Stimulated activated CD4-positive, alpha-beta T cell treated with anti-CD3 and anti-CD28 coated beads, TNF-alpha, amount 100 ng/mL, for 1 hour (primary cell): ENCODE measurements at places on chromosomes 6 and 20.

- DNase-seq = no peak
Measured at GRCh38 chr6:65155083-65155482, 551.9 kb downstream of the EYS start.

- DNase-seq = no peak
Measured at GRCh38 chr20:63363013-63363957, 2.1 kb upstream of the CHRNA4 start.

GRCh38 chr6:165606740-165607008 is 56.4 kb downstream of the PDE10A start:
- no peak for DNase-seq

GRCh38 chr6:125831659-125832058 is 40.9 kb downstream of the NCOA7 start:
- DNase-seq = no peak

GRCh38 chr20:48042628-48043027 is 257.3 kb upstream of the SULF2 start:
- DNase-seq = no peak

DNA sequence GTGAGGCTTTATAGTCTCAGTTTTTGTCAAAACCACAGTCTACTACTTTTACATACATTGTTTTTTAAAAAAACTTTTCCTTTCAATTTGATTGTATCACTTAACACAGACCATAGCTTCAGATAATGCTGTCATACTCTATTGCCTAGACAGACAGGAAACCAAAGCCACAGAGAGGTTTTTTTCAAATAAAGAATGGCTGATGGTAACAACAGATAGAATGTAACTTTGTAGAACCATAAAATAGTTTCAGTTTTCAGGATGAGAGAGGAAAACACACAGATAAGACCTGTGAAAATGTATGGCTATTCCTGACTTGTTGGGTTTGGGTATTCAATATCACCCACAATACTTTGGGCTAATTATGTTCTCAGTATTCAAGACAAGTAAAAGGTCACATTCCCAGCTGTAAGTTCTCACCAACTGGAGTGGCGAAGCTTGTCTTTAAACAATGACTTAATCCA is 94.0 kb downstream of the ADGRG6 start:
- DNase-seq = no peak

DNA sequence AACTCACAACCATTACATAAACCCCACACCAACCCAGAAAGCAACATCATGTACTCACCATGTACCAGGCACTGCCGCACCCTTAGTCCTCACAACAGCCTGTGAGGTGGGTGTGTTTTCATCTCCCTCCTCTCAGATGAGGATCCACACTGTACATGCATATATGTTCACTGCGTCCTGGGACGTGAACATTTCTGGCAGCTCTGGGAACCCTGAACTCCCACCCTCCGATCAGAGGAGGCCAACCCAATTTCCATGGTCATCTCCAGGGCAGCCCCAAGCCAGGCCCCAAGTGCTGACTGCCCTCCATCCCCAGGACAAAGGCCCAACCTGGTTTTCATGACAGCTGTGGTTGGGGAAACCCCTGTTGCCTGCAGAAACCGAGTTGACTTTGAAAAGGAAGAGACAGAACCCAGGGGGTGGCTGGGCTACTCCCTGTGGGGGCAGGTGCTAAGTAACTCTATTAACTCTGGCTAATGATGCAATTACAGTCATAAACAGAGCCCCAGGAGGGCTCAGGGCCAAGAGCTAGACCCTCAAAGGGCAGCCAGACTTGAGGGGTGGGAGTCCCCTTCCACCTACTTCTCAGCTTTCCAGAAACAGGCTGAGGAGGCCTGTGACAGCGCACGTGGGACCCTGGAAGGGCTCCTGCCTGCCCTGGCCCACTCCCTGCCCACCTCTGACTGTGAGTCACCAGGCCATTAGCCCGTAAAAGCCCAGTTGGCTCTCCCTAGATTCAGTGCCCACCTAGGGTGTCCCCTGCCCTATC is 2.6 kb downstream of the TFEB start:
- peak; percentile 39 for DNase-seq
